GM18507 (cell line): ENCODE measurements at places on chromosomes 12 and 14.

GRCh38 chr12:132946246-132946820, 9.8 kb downstream of the ZNF605 start:
- no peak for DNase-seq

DNA sequence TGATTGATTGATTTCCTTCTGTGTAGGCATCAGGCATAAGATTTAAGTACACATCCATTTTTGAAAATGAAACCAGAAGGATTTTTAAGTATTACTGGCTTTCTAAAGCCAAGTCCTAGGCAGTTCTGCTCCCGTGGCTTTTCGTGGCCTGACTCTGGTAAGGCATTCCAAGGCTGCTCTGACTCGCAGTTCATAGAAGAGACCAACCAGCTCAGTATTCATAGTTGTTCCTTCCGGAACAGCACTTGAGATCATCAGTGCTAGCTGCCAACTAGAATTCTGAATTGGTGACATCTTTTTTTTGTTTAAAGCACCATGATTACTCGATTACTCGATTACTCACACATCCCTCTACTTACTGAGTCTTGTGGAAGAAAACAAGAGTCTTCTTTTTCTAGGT, 25.9 kb downstream of the SUDS3 start:
- DNase-seq = no peak

- no peak for DNase-seq
These were observed 278.3 kb downstream of the AKAP6 start for GRCh38 chr14:32607399-32607798.

GRCh38 chr14:50545618-50546017, 13.2 kb upstream of the MAP4K5 start:
- DNase-seq = no peak

DNA sequence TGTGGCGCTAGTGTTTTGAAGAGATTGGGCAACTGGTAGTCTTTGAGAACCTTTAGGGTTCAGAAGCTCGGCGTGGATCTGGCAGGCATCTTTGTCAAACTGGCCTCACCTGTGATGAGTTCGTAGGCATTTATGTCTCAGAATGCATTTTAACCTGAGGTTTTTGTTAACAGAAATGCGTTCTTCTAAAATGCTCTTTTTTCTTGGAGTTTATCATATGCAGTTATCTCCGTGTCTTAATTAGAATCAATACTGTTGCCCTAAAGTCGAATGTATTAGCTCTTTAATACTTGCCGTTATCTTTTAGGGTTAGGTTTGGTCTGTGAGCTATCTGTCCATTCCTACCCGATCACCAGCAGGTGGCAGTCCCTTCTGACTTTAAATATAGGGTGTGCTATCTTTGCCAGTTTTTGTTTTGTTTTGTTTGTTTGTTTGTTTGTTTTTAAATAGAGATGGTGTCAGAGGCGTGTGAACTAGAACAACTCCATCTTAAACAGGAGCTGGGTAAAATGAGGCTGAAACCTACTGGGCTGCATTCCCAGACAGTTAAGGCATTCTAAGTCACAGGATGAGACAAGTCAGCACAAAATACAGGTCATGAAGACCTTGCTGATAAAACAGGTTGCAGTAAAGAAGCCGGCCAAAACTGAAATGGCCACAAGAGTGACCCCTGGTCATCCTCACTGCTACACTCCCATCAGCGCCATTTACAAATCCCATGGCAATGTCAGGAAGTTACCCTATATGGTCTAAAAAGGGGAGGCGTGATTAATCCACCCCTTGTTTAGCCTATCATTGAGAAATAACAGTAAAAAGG, 1.4 kb downstream of the ATF1 start:
- no peak for DNase-seq
